ENCODE measurements at places on chromosomes 2 and 18. TPM values are rescaled to one million over a fixed set of nuclear protein-coding genes. Genes with fewer than 3 reads are reported as not detected.

The IL36RN gene
- 5.6 TPM for total RNA-seq

The ASPRV1 gene
- total RNA-seq, result 0.62 TPM

- no peak for DNase-seq
Measured at GRCh38 chr18:2100694-2101213, 470.6 kb downstream of the METTL4 start.

- no peak for DNase-seq
Measured at GRCh38 chr2:21263622-21264021, 139.9 kb downstream of the TDRD15 start.

DNA sequence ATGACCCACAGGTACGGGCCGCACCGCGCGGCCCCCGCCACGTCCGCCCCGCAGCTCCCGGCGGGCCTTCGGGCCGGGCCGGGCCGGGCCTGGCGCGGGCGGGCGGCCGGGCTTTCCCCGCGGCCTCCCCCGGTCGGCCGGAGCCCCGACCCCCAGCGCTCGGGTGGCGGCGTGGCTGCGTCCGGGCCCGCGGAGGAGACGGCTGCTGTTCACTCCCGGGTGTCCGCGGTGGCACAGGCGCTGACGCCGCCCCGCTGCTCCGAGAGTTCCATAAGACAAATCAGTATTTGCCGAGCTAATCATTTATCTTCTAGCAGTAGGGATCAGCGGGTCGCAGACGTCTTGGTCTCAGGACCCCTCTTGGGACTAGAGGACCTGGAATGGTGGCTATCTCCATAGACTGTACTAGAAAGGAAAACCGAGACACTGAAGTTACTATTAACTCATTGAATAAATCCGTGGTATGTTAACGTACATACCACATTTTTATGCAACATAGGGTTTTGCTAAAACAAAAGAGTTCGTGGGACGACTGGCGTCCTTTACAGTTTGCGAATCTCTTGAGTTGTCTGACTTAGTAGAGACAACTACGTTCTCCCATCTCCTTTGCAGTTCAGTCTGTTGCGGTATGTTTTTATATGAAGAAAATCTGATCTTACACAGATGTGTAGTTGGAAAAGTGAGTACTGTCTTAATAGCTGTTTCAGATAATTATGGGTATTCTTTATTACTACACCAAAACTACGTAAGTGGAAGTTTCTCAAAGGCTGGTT is 500 bp downstream of the LIMS1 start:
- DNase-seq, result peak; percentile 67

- DNase-seq, result peak; percentile 34
Measured at GRCh38 chr2:24909555-24910177, 10.4 kb downstream of the ADCY3 start.

- DNase-seq, result no peak
Measured at GRCh38 chr2:224085811-224086210, 46.7 kb upstream of the SERPINE2 start.

Data from tongue (tissue), 3 donors.